ENCODE measurements at places on chromosomes 5 and 9.

DNA sequence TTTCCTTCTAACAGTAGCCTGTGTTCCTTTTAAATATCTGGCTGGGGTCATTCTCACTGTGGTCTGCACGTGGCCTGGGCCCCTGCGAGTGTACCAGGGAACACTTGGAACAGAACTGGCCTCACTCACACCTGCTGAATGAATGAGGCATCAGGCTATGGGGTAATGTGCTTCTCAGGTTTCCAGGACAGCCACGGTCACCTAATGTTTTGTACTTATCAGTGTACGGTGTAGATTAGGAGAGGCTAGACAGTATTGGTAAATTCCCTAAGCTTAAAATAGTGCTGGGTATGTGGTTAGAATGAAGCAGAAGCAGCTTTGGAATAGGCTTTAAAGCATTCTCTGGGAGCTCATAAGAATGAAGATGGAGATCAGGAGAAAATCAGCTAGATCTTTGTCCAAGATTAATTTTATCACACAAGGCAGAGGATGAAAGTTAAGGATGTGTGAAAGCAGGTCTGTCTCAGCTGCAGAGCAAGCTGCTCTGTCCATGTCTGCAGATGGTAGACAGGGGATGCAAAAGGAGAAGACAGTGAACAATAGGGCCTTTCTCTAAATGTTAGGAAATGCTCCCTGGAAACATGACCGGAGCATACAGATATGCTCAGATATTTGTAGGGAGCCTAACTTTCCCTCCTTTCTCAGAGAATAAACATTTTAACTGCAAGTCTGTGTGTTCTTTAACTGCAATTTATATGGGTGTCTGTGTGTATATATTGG is 267.5 kb downstream of the NR3C1 start:
- no peak for DNase-seq

DNA sequence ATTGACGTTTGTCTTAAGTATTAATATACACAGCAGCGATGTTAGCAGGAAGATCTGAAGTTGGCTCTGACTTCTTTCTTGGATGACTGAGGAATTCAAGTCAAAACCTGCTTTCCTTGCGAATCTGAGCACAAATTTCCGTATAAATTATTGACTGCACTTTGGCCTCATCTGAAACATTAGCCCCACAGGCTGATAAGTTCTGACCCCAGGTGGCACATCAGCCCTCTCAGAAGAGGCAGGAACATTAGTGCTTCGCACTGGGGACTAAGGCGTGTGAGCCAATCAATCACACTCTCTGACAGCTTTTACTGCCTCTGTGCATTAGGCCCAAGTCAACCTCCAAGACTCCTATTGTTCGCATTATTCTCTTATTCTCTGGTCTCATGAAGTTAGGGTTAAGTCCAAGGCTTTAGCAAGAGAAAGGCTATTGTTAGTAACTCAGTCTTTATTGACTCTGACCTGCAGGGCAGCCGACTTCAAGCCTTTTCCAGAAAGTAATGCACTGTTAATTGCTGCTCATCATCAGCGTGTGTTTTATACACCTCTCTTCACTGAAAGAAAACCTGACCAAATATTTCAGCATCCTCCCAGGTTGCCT is 84.2 kb downstream of the ZNF608 start:
- DNase-seq = no peak

DNA sequence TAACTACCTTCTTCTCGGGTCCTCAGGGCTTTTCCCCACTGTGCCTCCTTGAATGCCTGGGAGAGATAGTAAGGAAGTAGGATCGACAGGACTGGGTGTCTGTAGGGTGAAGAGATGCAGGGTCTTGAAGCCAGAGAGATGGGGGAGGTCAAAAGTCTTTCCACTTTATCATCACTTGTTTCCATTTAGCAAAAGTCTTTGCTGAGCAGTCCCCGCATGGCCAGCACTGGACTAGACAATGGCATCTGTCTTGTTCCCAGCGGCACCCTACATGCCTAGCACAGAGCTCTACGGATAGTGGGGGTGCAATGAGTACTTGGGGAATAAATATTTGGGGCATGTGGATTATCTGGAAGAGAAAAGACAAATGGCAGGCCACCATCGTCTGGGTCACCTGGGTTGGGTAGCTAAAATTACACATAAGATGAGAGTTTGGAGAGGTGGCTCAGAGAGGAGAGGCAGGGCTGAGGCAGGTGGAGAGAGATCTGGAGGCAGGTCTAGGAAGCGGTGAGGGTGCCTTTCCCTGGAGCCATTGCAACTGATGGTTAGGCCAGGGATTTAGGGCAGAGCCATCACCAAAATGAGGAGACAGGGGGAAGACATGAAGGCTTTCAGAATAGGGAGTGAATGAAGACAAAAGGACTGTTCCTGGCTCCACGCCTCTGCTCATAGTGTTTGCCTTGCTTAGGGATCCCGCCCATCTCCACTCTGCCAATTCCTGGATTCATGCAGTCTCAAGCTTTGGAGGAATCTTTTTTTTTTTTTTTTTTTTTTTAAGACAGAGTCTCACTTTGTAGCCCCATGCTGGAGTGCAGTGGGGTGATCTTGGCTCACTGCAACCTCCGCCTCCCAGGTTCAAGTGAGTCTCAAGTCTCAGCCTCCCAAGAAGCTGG is 250.8 kb upstream of the KLF4 start:
- no peak for DNase-seq

- DNase-seq = peak; percentile 71
Observed at GRCh38 chr5:58751222-58751837, 168.5 kb downstream of the RAB3C start.

DNA sequence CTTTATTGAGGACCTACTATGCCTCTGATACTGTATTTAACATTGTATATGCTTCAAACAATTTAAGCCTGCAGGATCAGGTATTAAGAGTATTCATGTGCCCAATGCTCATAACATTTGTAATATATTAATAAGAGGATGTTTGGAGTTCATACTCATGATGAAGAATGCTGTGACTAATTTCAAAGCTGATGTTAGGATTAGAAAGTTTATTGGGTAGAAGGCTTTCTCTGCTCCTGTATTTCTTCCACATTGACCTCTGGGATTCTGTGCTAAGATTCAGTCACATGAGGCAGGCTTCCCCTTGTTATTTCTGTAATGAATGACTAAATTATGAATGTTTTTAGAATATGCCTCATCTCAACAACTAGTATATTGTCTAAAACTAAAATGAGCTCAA is 456.4 kb downstream of the NFIB start:
- no peak for DNase-seq

- DNase-seq = peak; percentile 98
Observed at GRCh38 chr9:108469654-108470053, 386.1 kb downstream of the ACTL7B start.

DNA sequence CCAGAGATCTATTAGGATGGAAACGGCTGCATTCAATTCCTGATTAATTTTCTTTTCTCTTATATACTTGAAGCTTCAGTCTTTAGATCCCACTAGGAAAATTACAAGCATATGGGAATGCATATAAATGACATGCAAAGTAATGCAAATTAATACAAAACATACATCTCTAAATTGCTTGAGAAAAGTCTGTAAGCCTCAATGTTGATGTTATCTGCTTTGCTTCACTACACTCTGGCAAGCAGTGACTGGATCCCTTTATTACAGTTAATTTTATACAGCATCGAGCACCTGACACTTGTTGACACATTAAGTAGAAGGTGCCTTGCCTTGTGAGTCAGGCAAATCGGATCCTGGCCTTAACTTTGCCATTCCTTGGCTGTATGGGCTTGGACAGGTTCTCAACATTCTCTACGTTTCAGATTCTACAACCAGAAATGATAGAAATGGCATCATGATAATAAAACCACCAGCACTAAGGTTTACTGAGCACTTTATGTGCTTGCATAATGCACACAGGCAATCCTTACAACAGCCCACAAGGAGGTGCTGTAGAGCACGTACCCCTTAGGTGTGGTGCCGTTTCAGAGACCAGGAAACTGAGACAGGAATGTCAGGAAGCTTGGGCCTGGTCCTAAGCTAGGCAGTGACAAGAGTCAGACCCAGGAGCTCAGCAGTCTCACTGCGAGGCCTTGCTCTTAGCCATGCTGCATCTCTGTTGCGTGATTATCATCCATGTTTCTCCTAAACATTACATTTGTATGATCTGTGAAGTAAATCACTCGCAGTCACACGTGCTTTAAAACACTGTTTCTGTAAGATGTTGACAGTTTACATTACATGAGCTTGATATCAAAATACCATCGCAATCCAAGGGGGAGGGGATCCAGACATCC is 2.7 kb downstream of the GCNT4 start:
- peak; percentile 75 for DNase-seq

DNA sequence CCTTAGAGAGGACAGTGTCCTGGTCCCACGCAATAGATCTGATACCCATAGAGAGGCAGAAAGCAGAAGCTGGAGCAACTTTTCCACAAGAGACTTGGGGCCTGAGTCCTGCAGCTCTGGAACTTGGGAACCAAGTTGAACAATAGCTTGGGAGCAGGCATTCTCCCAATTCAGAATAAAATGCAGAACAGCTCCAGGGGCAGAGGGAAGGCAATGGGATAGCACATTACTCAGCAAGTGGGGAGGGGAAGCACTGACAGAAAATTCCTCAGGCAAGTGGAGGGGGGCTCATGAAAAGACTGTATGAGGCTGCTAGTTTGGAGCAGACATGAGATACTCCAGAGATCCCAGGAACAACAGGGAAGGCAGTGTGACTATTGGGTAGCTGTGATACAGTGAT is 513.6 kb downstream of the HINT1 start:
- DNase-seq = no peak

- no peak for DNase-seq
Observed at GRCh38 chr9:3783156-3783555, 257.4 kb upstream of the RFX3 start.

DNA sequence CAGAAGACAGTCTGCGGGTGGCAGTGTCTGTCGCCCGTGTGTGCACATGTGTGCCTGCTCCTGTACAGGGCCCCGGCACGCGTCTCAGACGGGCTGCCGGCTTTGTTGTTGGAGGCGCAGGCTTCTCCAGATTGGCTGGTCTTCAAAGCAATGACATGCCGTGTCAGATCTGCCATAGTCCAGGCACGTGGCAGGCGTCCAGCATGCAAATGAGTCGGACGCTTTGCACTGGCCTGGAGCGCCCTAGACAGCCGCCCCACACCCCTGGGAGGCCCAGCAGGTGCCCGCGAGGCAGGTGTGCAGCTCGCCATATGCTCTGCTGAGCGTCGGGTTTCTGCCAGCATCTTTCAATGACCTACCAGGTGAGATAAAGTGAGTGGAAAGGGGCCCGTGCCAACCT is 71.5 kb downstream of the GADD45G start:
- DNase-seq = no peak

DNA sequence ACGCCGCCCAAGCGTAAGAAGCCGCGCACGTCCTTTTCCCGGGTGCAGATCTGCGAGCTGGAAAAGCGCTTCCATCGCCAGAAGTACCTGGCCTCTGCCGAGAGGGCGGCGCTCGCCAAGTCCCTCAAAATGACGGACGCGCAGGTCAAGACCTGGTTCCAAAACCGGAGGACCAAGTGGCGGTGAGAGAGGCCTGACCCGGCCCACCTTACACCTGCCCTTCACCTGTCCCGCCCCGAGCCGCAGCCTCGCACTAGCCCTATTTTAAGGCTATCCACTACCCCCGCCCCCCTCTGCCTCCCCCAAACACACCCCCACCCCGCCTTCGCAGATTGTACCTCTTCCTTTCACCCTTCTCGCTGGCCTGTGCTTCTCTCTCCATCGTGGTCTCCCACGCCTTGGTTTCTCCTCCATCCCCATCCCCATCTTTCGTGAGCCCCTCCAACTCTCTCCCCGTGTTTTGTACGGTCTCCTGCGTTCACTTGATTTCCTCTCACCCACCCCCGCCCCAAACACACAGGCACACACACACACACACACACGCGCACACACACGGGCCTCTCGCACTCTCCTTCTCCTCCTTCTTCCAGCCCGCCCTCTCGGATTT is 1.3 kb downstream of the TLX3 start:
- no peak for DNase-seq

DNA sequence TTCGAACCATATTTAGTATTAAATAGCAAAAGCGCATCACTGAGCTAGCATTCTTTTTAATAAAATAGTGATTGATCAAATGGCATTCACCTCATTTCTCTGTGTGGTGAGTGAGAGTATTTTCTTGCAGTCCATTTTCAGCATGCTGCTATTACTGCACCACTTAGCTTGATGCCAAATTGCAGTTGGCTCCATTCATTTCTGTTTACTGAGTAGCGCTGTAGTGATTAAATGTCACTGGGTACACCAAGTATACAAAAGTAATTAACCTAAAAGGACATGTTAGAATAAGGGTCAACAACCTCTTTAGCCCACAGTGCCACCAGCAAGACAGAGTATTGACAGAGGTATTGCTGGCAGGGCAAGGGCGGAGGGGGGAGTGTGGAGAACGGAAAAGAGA is 122.0 kb downstream of the TLE4 start:
- DNase-seq = no peak

DNA sequence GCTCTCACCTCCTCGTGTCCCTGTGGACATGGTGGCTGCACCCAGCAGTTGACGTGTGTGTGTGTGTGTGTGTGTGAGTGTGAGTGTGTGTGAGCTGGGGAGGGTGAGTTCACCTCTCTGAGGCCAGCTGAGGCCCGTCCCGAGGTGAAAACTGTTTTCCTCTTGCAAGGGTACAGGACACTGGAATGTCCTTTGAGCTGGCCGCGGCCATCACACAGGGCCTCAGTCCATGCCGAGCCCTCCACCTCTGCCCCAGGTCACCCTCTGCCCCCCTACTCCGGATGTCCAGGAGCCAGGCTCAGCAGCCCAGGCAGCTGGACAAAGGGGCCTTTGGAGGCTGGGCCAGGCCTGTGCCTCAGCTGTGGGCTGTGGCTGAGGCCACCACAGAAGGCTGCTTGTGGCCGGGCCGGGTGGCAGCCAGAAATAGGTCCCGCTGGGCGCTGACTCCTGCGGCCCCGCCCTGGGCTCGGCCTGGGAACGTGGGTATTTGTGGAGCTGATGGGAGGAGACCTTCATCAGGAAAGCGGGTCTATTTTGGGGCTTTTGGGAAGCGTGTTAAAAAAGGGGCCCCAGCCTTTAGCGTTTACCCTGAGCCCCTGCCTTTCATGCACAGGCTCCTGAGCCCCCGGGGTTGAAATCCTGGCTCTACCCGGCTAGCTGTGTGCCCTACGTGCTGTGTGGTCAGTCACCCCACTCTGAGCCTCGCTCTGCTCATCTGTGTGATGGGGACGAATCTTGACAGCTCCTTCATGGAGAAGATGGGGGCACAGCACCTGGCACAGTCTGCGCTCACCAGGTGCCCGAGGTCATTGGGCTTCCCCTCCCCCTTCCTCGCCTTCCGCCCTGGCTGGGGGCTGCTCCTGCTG is 75.1 kb upstream of the IER5L start:
- DNase-seq = no peak

DNA sequence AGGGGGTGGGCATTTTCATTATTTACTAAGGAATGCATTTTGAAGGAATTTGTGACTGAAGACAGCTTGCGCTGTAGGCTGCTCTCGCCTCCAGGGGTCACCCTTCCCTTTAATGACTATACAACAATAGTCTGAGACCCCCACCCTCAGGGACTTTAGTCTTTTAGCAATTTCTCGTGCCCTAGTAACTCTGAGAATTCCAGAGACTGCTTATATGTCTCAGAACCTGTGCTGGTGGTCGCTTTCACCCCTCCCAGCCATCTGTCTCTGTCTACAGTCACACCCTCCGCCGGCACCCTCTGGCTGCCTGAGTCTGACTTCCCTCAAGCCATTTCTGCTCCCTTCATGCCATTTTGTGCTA is 671.4 kb downstream of the NR2F1-AS1 start:
- no peak for DNase-seq

Data from inflammatory macrophage treated with lipopolysaccharide for 4 hours (primary cell).